ENCODE measurements at places on chromosomes 2 and 18.

- DNase-seq, result no peak
Observed at GRCh38 chr2:127155028-127155581, 48.2 kb upstream of the BIN1 start.

GRCh38 chr2:168926621-168927386 lies 25.7 kb downstream of the G6PC2 start:
- no peak for DNase-seq

DNA sequence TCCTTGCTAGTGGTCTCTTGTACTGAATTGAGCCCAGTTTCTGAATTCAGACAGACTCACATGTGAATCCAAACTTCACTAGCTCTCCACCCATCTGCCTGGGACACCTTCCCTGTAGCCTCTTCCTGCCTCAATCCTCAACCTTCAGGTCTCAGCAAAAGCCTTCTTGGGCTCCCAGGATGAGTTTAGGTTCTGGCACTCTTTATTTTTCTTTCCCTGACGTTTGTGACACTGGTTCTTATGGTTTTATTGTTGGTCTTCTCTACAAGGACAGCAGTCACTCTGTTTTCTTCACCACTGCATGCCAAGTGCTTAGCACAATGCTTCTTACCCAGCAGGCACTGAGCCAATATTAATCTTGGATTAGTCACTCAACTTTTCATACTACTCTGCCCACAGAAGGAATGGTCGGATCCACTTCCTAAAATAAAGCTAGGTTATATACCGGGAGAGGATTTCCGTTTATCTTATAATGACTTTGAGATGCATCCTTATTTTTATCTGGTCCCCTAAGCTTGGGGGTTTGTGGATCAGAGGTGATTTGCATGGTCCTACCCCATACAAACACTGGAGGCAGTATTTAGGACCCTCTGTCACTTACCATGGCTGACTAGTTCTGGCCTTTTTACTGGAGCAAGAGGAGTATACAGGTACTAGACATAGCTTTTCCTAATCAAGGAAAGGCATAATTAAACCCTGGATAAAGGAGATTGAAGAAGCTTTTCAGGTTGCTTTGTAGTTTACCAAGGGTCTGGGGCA lies 186.3 kb downstream of the MYCN start:
- no peak for DNase-seq

- no peak for DNase-seq
Observed at GRCh38 chr18:44033144-44033701, 647.5 kb upstream of the SETBP1 start.

DNA sequence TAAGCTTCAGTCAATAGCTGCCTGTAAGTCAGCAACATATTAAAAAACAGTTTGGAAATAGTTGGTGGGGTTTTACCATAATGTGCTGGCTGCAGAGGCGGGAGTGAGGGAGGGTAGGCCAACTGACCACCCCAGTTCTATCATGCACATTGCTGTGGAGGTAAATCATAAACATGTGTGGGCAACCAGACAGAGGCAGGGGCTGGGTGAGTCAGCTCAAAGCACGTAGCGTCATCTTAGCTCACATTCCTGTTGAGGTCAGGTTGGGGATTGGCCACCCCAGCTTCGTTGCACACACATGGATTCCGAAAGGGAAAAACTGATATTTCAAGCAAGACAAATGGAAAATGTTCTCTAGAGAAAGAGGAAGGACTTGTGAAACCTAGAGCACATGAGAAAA lies 19.5 kb downstream of the GPR45 start:
- no peak for DNase-seq

DNA sequence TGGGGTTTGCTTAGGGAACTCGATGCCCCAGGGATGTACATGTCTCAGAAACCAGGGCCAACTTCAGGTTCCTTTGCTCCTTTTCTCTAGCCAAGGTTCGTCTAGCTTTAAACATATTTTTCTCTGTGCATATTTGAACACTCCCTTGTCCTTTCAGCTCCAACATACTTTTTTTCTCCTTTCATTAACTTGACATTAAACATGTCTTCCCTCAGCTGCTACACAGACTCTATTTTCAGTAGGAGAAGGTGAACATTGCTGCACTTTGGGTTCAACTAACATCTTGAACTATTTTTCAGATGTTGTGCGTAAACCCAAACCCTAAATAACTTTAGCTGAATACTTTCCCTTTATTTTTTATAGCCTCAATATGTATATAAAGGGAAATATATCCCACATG lies 212.9 kb downstream of the MTX2 start:
- DNase-seq, result no peak

DNA sequence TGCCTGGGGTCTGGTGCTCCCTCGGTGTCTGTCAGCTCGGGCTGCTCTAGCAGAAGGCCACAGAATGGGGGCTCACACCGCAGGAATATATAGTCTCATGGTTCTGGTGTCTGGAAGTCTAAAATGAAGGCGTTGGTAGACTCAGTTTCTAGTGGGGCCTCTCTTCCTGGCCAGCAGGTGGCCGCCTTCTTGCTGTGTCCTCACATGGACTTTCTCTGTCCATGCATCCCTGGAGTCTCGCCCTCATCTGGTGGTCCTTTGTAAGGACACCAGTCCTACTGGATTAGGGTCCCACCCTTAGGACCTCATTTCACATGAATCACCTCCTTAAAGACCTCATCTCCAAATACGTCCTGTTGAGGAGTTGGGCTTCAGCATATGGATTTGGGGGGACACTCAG lies 65.7 kb downstream of the RRM2 start:
- DNase-seq, result no peak

- DNase-seq, result no peak
Observed at GRCh38 chr2:74199275-74199701, 873 bp downstream of the MTHFD2 start.

DNA sequence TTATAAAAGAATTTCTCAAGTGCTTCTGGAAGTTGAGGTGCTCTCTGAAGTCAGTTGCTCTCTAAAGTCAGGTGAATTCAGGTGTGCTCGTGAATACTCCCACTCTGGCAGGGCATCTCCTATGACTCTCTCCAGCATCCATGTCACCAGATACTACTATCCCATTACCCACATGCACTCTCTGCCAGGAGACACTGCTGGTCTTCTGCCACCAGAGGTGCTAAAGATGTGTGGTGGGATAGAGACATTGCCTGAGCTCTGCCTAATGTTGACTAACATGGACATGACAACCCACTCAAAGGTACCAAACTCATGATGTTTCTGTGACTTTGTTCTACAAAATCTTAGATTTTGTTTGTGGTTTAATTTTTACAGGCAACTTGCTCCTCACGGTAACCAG lies 106.4 kb upstream of the HNRNPA3 start:
- DNase-seq, result no peak

GRCh38 chr18:25464227-25464626 lies 112.3 kb upstream of the ZNF521 start:
- no peak for DNase-seq

- no peak for DNase-seq
Observed at GRCh38 chr2:191180713-191181112, 29.9 kb upstream of the STAT4 start.

DNA sequence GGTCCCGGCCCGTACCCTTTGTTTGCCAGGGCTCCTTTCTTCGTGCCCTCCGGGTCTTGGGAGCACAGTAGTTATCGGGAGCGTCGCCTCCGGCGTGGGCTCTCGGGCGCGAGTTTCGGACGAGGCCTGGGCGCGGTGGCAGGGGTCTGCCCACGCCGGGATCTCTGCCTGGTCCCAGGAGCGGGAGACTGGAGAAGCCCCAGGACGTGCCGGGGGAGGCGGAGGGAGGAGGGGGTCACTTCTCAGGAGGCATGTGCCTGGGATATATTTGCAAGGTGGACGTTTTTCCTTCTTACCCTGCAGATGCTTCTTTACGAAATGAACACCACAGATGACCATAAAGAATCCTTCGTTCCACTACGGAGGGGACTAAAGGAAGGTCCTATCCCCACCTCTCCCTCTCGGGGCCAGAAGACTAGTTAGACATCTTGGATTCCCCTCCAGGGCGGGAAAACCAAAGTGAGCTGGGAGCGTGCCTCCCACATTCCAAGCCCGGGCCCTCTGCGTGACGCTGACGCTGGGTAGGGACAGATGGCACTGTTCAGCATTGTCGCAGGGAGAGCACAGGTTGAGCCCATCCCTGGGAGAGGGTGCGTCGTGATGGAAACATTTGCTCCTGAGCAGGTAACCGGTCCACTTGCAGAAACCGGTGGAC lies 483 bp upstream of the FHL2 start:
- DNase-seq, result no peak

- no peak for DNase-seq
Observed at GRCh38 chr2:94870440-94871225, 597 bp upstream of the TEKT4 start.

- no peak for DNase-seq
Observed at GRCh38 chr2:67674668-67675067, 277.5 kb downstream of the ETAA1 start.

DNA sequence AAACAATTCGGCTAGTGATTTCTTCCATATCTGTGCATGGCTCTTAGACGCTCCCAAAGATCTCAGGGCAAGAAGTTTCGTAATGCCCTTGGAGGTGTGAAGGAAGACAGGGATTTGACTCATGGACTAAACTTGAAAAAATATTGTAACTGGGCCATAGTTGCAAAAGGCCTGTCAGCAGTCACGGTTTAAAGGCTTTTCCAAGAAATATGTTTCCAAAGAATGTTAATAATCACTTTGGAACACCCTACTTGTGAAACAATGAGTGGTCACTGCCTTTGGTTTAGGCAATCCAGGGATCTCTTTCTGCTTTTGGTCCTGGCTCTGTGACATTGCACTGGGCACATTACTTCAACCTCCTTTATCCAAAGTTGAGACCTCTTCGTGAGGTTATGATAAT lies 102.5 kb upstream of the RASGRP3 start:
- DNase-seq, result no peak

GRCh38 chr18:652131-652530 lies 5.3 kb upstream of the TYMS start:
- no peak for DNase-seq

DNA sequence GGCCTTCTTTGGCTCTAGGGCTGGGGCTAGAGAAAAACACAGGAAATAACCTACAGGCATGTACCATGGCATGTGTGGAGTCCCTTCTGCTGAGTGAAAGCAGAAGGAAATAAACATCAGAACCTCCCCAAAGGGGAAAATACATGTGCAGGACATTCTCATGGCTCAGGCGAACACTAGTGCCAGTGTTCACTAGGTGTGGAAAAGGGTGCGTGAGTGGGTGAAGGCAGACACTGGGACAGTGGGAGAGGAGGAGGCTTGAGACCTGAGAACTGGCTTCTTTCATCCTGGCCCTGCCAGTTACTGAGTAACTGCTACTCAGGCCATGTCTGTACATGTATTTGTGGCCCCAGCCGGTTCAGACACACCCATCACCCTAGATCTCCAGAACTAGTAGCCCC lies 268.2 kb downstream of the PRKCE start:
- DNase-seq, result no peak

- DNase-seq, result no peak
Observed at GRCh38 chr18:6960124-6960523, 157.5 kb downstream of the LAMA1 start.

DNA sequence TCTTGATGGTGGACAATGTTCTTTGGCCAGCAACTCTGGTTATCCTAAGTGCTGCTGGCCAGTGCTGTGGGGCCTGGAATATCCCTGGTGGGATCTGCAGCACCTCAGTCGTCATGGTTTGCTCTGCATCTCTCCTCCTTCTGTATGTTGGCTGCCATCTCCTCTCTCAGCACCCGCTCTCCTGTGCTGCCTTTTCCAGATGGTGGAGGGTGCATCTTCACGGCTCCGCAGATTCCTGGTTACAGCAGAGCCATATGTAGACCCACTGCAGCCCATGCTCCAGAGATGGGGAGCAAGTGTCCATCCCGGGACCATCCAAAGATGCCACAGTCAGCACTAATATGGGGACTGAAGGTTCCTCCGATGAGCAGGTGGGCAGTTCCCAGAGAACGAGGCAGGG lies 90.0 kb downstream of the VAPA start:
- DNase-seq, result no peak

GRCh38 chr18:55494899-55495298 lies 93.1 kb downstream of the TCF4 start:
- DNase-seq, result no peak

DNA sequence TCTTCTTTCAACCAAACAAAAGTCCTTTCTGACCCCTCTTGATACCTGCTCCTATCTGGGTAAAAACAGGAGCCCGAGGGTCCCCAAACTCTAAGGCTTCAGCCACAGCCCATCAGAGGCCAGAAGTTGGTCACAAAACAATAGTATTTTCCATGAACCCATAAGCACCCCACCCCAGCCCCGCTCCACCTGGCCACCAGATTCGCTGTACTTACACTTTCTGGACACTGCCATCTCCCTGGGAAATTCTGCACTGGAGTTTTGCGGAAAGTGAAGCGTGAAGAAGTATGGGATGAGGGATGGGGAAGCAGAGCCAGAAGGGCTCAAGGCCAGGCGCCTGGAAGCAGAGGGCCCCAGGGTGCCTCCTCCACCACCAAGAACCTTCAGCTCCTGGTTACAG lies 5.2 kb upstream of the RUFY4 start:
- no peak for DNase-seq

GRCh38 chr2:204625135-204625534 lies 79.9 kb downstream of the PARD3B start:
- DNase-seq, result no peak

DNA sequence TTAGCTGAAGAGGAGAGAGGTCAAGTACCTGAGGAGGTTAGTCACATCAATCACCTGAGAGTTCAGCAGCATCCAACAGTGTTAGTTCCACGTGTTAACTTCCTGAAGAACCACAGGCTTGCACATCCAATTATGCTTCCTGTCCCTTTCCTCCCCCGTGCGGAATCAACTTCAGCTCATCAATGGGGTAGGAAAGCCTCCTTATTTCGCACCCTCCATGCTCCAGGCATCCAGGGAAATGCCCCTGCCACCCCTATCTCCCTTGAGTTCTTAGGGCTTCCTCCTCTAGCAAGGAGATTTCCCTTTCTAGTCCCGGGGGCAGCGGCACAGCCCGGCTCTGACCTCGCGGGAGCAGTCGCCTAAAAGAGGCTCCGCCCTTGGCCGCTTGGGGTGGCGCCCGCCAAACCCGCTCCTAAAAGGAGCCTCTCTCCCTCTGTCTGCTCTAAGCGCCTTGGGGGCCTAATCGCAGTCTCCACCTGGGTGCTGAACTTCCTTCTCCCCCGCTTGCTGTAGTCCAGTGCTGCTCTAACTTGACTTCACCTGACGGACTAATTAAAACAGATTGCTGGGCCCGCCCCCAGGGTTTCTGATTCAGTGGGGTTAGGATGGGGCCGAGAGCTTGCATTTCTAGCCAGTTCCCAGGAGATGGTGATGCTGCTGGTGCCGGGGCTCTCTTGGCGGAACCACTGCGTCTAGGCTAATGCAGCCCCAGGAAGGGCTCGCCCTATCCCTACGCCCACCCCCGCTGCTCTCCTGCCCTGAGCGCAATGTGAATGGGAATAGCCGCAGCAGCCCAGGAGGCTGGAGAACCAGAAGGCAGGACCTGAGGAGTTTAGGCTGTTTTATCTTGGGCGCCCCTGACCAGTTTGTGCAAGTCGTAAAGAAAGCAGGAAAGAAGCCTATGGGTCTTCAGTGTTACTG lies 3.4 kb upstream of the TET3 start:
- no peak for DNase-seq

GRCh38 chr2:16798472-16798871 lies 132.8 kb upstream of the CYRIA start:
- no peak for DNase-seq
